ENCODE measurements at places on chromosomes 3 and 15.

- DNase-seq = no peak
Observed at GRCh38 chr15:82768414-82769054, 37.3 kb downstream of the FSD2 start.

DNA sequence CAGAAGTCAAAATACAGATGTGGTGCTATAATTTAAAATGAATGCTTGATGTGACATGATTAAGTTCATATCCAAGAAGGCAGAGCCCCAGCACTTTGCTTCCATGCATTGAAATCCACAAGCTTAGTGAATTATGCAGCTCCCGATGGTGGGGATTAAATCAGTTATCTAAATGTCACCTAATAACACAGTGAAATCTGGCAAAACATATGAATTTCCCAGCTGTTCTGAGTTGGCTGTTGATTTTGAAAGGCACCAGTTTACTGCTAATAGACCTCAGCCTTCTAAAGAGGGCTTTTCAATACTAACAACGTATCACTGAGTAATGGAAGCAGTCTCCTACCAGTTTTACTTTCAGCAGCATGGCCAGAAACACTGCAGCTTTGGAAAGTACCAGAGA lies 19.8 kb upstream of the CRBN start:
- no peak for DNase-seq

DNA sequence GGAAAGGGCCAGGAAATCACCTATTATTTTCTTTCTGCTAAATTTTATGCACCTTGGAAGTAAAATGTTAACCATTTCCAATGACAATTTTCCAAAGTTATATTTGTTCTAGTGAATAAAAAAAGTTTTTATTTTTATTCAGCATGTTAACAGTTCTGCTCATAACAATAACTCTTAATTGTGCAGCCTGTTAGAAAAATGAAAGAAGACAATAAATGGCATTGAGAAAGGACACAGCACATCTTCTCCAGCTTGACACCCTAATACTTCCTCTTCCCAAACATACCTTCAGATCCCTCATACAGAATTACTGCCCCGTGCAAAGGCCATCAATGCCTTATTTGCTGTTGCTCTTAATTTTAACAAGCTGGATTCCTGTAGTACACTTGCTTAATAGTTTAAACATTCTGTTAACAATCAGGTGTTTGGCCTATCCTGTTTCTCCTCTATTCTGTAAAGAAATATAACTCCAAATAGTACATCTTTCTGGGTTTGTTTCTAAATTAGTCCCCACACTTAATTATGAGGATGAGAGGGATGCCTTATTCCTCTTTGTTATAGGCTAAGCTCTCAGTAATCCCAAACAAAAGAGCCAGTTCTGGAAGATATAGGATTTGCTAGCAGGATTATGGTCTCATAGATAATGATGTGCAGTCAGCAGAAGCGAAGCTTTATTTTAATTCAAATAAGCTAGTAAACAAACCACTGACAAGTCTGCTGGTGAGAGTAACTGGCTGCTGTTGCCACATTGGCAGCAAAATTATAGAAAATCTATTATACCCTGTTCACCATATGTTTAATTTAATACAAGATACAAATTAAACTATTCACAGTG lies 19.2 kb upstream of the SOX2 start:
- no peak for DNase-seq

- DNase-seq = no peak
Observed at GRCh38 chr15:60135961-60136360, 131.8 kb downstream of the FOXB1 start.

- no peak for DNase-seq
Observed at GRCh38 chr3:185649414-185649813, 63.3 kb downstream of the SENP2 start.

DNA sequence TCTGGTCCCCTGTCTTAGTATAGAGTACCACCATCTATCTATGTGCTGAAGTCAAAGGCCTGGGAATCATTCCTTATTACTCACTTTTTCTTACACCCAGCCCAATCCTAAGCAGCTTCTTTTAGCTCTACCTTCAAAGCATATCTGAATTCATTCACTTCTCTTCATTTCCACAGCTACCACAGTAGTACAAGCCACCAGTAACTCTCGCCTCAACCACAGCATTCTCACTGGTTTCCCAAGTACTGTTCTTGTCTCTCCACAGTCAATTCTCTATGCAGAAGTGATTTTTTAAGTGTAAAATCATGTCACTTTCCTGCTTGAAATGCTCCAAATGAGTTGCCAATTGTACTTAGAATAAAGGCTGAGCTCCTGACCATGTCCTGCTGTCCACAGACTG lies 401.7 kb downstream of the OXSM start:
- no peak for DNase-seq

DNA sequence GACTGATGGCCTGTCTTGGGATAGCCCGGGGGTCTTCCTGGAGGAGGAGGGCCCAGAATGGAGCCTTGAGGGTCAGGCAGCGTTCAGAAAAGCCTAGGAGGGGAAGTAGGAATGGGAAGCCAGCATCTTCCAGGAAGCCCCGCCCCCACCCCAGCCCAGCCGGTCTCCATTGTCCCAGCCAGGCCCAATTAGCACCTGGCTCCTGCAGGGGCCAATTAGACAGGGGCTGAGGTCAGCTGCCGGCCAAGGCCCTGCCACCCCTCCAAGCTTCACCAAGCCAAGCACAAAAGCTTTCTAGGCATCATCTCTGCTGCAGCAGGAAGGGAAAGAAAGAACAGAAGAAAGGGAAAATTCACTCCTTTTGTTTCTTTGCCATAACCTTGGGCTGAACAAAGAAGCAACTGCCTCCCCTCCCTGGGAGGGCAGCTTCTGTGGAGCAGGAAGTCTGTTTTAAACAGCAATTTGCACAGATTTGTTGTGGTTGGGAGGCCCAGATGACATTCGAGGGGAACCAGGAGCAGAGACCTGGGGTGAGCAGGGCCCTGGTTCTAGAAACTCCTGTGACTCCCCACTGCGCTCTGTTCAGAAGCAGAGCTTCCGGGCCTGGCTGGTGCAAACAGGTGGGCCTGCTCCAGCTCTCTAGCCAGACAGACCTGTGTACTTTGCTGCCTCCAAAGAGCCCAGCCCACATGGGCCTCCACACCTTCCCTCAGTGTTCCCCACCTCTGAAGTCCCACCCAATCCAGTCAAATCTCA lies 47.7 kb downstream of the CYP11A1 start:
- no peak for DNase-seq

- no peak for DNase-seq
Observed at GRCh38 chr15:46315434-46315833, 680.6 kb downstream of the SQOR start.

GRCh38 chr15:39124155-39124552 lies 456.7 kb upstream of the THBS1 start:
- DNase-seq = no peak

DNA sequence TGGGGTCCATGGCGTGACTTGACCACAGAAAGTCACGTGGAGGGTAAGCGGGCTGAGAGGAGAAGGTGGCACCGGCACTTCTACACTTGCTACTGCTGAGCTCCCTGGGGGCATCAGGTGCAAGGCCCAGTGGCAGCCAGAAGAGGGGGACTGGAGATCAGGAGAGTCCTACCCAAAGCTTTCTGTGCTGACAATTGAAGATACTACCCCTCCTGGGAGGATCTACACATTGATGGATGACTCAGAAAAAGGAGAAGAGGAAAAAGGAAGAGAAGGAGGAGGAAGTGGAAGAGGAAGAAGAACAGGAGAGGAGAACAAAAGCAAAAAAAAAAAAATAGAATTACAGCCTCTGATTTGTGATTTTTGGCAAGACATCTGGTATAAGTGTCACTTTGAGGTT lies 41.2 kb downstream of the MYO5C start:
- no peak for DNase-seq

- DNase-seq = no peak
Observed at GRCh38 chr3:140748903-140749302, 71.0 kb downstream of the TRIM42 start.

DNA sequence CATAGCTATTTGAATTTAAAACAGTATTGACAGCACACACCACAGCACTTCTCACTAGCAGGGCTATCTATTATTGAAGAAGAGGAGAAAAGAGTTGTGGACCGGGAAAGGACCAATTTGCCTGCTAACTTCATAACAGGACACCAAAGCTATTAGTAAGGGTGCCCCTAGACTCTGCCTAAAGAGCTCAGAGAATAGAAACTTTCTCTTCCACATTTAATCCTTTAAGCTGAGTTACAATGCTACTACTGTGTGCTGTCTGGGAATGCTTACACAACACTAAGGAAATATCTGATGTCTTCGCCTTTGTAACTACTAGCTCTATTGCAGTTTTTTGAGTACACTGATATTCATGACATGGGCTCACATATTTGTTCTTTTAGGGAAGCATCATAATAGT lies 13.5 kb upstream of the AADAC start:
- no peak for DNase-seq

DNA sequence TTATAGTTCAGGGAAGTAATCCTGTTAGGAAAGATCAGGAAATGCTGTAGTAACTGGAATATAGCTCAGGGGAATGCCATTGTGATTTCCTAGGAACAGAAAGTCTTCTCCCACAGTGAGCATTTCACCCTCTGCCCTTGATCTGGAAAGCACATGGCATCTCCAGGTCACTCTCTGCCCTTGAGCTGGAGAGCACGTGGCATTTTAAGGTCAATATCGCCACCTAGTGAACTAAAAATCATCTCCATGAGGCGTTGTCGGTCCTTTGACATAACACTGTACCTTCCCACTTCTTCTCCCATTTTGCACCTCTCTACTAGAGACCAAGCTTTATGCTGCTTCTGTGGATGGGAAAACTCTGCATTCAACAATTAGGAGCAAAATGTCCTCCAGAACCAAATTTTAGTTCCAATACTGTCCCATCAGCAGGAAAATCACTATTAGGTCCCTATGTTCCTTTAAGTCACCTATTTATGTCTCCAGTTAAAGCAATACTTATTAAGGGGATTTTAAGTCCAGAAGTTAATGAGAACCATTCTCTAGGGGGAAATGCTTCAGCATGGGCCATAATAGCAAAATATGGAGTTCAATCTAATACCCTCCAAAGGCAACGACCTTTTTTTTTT lies 54.7 kb upstream of the GK5 start:
- peak; percentile 69 for DNase-seq

GRCh38 chr3:63727233-63727632 lies 74.8 kb downstream of the SNTN start:
- no peak for DNase-seq

GRCh38 chr3:58104151-58104550 lies 95.9 kb downstream of the FLNB start:
- DNase-seq = no peak

DNA sequence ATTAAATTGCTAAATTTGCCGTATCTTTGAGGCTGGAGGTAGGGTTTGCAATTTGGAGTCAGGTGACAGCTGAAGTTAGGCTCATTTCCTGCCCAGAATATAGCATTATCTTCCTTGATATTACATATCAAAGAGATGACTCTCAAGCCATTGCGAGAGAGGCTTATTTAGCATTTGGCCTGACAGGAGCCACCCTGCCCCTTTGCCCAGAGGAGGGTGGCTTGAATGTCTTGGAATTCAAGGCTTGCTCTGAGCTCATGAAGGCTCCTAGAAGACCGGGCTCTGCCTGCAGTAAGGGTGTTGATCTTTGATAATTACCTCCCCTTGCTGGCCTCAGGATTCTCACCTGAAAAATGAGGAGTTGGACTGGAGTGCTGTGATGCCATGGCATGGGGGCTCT lies 251.4 kb upstream of the C2CD4B start:
- no peak for DNase-seq

DNA sequence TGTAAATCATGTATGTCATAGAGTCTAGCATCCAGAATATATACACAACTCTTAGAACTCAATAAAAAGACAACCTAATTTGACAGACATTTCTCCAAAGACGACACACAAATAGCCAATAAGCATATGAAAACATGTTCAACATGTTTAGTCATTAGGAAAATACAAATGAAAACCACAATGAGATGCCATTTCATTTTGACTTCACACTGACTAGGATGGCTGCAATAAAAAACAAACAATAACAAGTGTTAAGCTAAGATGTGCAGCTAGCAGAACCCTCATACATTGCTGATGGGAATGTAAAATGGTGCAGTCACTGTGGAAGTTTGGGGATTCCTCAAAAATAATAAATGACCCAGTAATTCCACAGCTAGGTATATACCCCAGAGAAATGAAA lies 16.4 kb downstream of the SPG11 start:
- DNase-seq = no peak

GRCh38 chr3:39025222-39025970 lies 26.3 kb downstream of the SCN11A start:
- no peak for DNase-seq

DNA sequence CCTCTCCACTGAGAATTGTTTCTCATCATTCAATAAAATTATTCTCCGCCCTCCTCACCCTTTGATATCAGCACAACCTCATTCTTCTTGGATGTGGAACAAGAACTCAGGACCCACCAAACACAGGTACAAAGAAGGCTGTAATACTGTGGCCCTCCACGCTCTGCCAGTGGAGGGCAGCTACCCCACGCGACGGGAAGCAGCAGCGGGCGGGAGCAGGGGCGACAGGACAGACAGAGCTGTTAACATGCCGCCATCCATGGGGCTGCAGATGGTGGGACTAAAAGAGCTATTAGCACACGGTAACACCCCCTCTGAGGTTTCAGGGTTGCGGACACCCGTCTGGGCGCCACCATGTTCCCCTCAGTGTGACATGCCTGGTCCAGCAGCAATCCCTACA lies 37.5 kb downstream of the EMC4 start:
- DNase-seq = no peak

- DNase-seq = no peak
Observed at GRCh38 chr15:101255615-101256241, 3.9 kb upstream of the CHSY1 start.

DNA sequence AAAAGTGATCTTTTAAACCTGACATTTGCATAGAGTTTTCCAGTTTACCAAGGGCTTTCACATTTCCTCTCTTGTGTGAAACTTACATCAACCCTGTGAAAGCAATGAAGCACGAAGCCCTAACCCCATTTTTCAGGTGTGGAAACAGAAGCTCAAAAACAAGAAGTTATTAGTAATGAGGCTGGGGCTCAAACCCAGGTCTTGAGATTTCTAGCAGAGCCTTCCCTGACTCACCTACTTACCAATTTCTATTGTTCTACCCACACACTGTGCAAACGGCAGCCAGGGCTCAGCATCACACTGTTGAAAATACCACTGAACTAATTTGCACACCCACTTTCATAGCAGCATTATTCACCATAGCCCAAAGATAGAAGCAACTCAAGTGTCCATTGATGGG lies 117.8 kb upstream of the IGF1R start:
- DNase-seq = no peak

- no peak for DNase-seq
Observed at GRCh38 chr3:157785102-157785826, 282.0 kb upstream of the VEPH1 start.

DNA sequence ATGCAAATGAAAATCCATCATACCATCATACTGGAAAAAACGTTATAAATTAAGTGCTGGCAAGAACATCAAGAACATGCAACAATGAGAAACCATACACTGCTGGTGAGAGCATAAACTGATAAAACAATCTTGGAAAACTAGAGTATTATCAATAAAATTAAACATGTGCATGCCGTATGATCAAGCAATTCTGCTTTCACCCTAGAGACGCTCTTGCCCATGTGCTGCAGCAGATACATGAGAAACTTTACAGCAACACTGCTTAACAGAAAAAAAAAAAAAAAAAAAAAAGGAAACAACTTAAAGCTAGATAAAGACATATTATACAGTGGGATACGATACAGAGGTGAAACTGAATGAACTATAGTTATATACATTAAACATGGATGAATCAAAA lies 21.8 kb downstream of the SPG11 start:
- DNase-seq = no peak

- DNase-seq = no peak
Observed at GRCh38 chr3:152127058-152127457, 141.7 kb upstream of the MBNL1 start.

GRCh38 chr15:47746516-47746915 lies 29.2 kb downstream of the SEMA6D start:
- no peak for DNase-seq

- DNase-seq = no peak
Observed at GRCh38 chr3:153130312-153130977, 31.6 kb upstream of the RAP2B start.

Data from renal cortex interstitium (tissue), 15 donors.